Left ventricle myocardium superior (tissue), 1 donor: ENCODE measurements at places on chromosomes 5 and 9. TPM values are rescaled to one million over a fixed set of nuclear protein-coding genes. Genes with fewer than 3 reads are reported as not detected.
A peak's percentile ranks its signal among the peaks of the same experiment; 100 is the strongest.

DNA sequence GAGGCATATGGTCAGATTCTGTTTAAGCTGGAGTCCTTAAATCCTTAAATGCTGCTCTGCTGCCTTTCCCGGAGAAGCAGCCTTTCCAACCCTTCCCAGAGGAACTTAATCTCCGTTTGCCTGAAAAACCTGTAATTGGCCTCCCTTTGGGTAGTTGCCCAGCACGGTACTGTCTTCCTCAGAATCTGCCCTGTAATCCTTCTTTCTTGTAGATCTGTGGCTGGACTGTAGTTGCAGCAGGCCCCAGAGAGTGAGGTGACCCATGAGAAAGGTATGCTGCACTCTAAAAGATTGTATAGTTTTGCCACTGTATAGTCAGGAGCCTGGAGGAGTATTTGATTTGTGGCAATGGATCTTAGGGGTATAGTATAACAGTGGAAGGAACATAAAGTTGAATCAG lies 11.7 kb downstream of the SPIN1 start:
- no peak for DNase-seq

DNA sequence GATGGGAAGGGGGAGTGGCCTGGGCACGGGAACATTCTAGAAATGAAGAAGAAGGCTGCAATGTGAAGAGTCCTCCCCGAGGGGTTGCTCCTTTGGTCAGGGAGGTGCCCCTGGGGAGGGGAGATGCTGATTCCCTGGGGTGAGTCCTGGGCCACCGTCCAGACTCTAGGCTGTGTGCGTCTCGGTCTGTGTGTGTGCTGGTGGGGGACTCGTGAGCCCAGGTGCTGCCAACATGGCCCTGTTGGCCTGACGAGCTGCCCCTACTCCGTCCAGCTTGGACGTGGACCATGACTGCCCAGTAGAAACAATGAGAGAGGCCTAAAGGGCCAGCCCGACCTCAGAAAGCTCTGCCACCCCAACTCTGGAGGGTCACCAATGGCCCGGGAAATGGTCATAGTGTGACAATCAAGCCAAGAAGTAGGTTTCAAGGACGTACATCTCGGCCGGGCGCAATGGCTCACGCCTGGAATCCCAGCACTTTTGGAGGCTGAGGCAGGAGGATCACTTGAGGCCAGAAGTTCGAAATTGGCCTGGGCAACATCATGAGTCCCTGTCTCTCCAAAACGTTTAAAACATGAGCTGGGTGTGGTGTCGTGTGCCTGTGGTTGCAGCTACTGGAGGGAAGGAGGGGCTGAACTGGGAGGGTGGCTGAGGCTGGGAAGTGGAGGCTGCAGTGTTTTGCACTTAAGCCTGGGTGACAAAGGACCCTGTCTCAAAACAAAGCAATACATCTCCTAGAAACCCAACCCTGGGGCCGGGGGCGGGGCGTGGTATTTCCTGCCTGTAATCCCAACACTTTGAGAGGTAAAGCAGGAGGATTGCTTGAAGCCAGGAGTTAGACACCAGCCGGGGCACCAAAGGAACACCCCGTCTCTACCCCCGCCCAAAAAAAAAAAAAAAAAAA lies 17.0 kb downstream of the LHX3 start:
- DNase-seq: no peak

- DNase-seq: no peak
Measured at GRCh38 chr5:5605170-5605764, 182.8 kb downstream of the ICE1 start.

DNA sequence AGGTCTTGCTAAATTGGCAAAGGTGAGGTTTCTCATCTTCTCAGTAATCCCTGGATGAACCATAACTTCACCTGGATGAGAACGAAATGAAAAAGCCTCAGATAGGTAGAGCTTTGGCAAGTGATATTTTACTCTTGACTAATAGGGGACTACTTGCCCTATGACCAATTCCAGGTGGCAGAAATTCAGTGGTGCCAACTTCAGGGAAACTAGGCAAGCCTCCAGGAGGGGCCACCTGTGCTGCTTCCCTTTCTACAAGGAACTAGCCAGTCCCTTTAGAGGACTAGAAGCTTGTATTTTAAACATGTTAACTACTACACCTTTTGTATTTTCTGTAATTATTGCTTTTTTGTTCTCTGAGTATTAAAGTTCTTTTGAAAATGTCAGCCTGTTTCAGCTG lies 169.0 kb upstream of the GRIA1 start:
- no peak for DNase-seq

- DNase-seq: no peak
Measured at GRCh38 chr5:136722086-136722485, 356.7 kb upstream of the TRPC7 start.

- no peak for DNase-seq
Measured at GRCh38 chr5:62814991-62815390, 236.4 kb downstream of the LRRC70 start.

GRCh38 chr5:68459810-68460139 lies 244.2 kb downstream of the PIK3R1 start:
- DNase-seq: no peak

DNA sequence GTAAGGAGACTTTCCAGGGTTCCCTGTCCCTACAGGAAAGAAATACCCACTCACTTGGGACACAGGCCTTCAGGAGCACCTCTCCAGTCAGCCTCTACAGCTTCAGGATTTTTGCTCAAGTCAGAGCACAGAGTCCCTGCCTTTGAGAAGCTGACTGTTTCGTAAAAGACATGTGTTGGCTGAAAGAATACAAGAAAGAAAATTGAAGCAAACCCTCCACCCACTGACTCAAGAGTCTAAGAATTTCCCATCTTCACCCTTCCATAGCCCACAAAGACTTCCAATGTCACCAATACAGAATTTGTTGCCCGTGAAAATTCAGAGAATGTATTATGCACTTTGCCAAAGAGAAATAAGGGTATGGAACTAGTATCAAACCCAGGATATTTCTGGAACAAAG lies 53.0 kb upstream of the ZNF622 start:
- no peak for DNase-seq

GRCh38 chr5:180101451-180102105 lies 30.0 kb upstream of the RNF130 start:
- DNase-seq: peak; percentile 16

GRCh38 chr5:95530416-95530815 lies 24.4 kb downstream of the SKIC3 start:
- DNase-seq: no peak

- DNase-seq: no peak
Measured at GRCh38 chr9:7209016-7209715, 451.4 kb downstream of the KDM4C start.

- no peak for DNase-seq
Measured at GRCh38 chr5:175573493-175574269, 84.2 kb upstream of the HRH2 start.

GRCh38 chr5:40378396-40379177 lies 301.1 kb upstream of the PTGER4 start:
- DNase-seq: no peak

DNA sequence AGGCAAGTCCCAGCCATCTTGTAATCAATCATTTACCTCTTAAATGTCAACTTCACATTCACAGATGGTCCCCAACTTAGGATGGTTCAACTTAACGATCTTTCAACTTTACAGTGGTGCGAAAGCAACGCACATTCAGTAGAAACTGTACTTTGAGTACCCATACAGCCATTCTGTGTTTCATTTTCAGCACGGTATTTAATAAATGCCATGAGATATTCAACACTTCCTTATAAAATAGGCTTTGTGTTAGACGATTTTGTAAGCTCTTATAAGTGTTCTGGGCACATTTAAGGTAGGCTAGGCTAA lies 47.1 kb upstream of the ANGPTL2 start:
- DNase-seq: no peak

DNA sequence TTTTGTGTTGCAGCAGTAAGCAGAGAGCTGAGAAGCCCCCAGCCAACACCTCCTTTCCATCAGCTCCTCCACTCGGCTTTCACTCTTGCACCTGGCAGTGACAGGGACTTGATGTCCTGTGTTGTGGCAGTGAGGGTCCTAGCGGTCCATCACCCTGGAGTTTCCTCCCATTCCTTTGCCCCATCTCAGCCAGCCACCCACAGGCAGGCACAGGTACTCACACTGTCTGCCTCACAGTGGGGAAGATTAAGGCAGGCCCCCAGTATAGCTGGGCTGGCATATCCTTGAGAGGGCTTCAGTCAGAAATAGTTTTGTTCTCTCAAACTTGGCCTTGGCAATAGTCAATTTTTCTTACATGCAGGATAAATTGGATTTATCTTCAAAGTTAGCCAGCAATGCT lies 362.7 kb downstream of the GADD45G start:
- DNase-seq: no peak

DNA sequence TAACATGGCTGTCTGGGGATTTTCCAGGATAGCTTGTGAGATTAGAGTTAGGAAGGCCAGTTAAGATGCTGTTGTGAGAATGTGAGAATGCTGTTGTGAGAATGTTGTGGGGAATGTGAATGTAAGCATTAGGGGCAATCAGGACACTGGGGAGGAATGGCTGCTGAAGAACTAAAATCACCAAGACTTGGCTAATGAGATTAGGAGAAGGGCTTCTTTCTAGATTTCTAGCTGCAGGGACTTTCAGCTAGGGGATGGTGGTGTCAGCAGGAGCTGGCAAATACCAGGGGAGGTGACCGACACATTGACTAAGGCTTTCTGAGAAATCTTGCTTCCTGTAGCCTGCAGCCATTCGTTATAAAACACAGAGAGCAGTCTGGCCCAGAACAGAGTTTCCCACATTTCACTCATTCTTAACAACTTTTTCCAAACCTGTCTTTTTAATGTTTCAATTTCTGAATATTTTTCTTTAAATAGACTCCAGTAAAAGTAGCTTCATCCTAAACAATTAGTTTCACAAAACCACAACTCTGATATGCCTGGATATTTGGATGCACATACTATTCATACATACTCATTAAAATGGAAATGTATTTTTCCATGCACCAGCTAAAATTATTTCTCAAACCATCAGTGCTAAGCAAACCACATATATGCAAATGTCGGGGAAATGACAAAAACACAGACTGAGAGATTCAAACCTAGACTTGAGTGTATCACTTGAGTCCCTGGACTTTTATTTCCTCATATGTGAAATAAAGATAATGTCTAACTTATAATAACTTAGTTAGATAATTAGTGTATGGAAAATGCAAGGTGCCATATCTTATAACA lies 89.3 kb upstream of the TNC start:
- DNase-seq: no peak

DNA sequence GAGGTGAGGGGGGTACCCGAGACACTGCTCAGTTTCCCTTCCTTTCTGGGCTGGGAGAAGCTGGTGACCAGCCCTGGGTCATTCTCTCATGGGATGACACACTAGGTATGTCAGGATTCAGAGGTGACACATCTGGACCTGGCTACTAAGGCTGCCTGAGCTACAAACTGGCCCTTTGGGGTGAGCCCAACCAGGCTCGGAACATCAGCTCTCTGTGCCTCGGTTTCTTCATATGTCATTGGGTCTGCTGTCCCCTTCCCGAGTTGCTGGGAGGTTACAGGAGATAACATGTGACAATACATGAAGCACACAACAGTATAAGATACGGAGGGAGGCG lies 11.8 kb downstream of the CARD19 start:
- no peak for DNase-seq

DNA sequence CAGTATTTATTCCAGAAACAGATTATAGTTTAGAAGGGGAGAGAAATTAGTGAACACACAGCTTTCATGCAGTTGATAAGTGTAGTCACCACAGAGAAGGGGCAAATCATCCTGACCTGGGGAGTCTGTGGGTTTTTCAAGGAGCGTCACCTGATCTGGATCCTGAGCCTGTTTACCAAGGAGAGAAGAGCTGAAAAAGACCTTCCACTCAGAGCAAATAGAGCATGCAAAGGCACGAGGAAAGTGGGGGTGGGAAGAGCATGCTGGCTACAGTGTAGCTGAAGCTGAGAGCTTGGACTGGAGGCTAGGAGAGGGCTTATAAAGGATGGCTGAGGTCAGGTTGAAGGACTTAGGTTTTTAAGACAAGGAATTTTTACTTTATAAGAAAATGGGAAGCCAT lies 30.4 kb downstream of the ACO1 start:
- DNase-seq: no peak

GRCh38 chr5:156361436-156362109 lies 34.6 kb downstream of the SGCD start:
- DNase-seq: no peak

GRCh38 chr9:123063177-123063598 lies 29.7 kb downstream of the GPR21 start:
- DNase-seq: no peak

- no peak for DNase-seq
Measured at GRCh38 chr9:12696931-12697622, 3.9 kb downstream of the TYRP1 start.

- no peak for DNase-seq
Measured at GRCh38 chr5:179768326-179769085, 25.3 kb upstream of the LTC4S start.

DNA sequence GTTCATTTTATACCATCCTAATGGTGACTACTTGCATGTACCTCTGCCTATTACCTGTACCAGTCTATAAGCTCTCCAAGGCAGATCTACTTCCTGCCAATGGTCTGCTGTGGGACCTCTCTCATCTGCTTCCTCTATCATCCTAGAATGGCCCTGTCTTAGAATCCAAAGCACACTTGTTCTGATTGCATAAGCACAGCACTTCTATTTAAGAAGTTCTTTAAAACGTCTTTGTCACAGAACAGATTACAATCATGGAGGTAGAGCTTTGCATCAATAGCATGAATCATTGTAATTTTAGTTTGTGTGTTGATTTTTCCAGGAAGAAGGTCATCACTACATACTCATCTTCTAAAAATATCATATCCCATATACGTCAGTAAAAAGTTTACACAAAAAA lies 131.8 kb upstream of the ACOT12 start:
- no peak for DNase-seq

PCYOX1L gene
- 2.6 TPM for total RNA-seq

S100Z gene
- 0.20 TPM for total RNA-seq

C9orf43 gene
- total RNA-seq: 0.12 TPM

SPAAR gene
- 9.8 TPM for total RNA-seq

SHROOM1 gene
- total RNA-seq: 5.7 TPM

CXCL14 gene
- 1.3 TPM for total RNA-seq

ARSI gene
- 0.25 TPM for total RNA-seq

TAS2R1 gene
- total RNA-seq: not detected
